ENCODE measurements at places on chromosomes 3 and 15.

GRCh38 chr15:67133026-67133425 is 67.6 kb downstream of the SMAD3 start:
- no peak for DNase-seq

DNA sequence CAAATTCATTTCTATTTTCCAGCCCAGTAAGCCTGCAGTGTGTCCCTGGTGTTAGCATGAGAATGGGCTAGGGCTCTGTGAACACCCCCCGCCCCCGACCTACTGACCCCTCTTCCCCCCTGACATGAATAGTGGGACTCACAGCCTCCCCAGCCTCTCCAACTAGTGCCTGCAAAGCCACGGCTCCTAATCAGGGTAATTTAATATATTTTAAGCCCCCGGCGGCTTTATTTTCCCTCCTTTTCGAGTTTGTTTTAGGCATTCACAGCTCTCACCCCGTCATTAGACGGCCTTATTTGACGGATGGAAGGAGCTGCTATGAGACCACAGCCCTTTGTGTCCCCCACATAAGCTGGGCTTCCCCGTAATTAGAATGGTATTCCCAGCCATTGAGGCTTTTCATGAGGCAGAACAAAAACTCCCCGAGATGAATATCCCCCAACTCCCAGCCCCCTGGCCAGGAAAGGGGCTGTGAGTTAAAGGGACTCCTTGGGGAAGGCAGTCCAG is 78.3 kb upstream of the POLG start:
- DNase-seq, result no peak

GRCh38 chr3:10025205-10026083 is 793 bp upstream of the FANCD2 start:
- no peak for DNase-seq

GRCh38 chr3:57063032-57063431 is 2.6 kb downstream of the SPATA12 start:
- DNase-seq, result no peak

DNA sequence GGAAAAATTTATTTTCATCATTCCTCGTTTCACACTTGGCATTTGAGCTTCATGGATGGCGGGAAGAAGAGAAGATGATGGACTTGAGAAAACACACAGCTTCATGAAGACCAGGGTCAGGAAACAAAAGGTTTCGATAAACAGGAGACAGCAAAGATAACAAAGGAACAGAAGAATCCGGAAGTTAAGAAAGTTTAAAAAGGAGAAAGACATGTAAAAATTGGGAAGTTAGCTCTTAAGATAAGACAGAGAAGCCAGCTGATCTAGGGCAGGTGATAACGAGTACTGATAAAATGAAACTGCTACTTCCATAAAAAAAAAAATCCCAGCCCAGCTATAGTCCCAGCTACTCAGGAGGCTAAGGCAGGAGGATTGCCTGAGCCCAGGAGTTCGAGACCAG is 23.9 kb downstream of the IL5RA start:
- no peak for DNase-seq

- DNase-seq, result no peak
Observed at GRCh38 chr3:2706836-2707210, 403.4 kb downstream of the IL5RA start.

DNA sequence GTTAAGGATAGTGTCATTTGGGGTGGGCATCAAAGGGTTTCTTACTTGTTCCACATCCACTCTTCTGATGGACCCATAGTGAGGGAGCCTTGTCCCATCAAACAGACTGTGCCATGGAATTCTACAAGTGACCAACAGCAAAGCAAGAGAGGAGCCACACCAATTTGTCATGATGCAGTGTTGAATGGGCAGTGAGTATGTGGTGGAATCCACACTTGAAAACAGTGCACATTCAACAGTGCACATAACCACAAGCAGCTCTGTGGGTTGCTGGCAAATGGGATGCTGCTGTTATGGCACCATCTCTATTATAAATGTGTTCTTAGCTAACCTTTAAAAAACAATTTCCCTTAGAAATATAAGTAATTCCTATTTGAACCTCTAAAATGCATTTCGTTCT is 52.5 kb upstream of the CPNE4 start:
- DNase-seq, result no peak

DNA sequence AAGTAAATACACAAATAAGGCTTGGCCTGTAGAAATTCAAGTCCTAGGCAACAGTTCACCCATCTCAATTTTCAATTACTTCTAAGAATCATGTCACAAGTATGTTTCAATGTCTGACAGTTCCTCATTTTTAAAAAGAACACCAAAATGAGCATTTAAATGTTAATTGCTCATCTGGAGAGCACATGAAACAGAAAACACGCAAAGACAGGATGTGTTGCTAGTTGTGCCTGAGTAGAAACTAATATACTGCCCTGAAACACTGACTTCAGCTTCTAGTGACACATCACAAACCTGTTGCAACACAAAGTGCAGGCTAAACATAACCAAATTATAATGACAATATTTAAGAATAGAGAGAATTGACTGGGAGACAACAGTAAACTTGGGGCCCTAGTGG is 167.3 kb upstream of the THBS1 start:
- DNase-seq, result no peak

All from activated CD4-positive, alpha-beta T cell treated with anti-CD3 and anti-CD28 coated beads, Interleukin-2, amount 50 U/mL, for 4 hours (primary cell).